ENCODE measurements at places on chromosomes 5 and 9.

- DNase-seq: no peak
These were observed 352.1 kb upstream of the CD180 start for GRCh38 chr5:67548520-67549295.

- DNase-seq: no peak
These were observed 199.1 kb upstream of the SLC30A5 start for GRCh38 chr5:68894673-68895072.

- no peak for DNase-seq
These were observed 395.9 kb downstream of the PSAT1 start for GRCh38 chr9:78692871-78693270.

DNA sequence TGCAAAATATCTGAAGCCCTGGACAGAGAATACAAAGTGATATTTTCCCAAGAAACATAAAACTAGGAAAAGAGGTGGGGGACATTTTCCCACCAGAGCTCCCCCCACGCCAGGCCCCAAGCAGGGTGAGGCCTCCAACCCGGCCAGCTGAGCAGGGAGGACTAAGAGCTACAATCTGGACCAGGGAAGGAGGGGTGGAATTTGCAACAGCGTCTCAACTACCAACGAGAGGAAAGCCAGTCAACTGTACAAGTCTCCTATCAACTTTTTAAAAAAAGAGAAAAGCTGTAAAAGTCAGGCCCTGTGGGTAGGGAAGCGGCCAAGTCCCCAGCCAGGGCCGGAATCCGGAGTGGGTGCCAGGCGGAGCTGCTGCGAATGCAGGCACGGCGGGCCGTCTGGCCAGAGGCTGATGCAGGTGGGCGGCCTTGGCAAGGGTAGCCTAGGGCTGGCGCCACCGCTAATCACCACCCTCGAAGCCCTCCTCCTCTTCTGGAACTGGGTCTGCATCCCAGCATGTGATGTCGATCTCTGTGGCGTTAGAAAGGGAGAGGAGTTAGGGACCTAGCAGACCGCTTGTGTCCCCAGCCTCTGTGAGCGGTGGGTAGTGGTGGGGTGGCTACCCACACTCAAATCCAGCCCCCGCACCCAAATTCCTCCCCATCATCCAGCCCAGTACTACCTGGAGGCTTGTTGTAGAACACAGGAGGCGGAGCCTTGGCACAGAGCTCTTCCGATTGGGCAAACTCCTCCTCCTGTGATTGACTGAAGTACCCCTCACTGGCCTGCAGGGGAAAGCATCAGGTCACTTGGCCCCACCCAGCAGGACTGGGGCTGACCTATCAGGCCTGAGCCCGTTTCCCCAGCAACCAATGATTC, 10.6 kb downstream of the PRR7 start:
- DNase-seq: peak; percentile 72

- DNase-seq: no peak
These were observed 4.0 kb downstream of the MAT2B start for GRCh38 chr5:163509291-163509951.

DNA sequence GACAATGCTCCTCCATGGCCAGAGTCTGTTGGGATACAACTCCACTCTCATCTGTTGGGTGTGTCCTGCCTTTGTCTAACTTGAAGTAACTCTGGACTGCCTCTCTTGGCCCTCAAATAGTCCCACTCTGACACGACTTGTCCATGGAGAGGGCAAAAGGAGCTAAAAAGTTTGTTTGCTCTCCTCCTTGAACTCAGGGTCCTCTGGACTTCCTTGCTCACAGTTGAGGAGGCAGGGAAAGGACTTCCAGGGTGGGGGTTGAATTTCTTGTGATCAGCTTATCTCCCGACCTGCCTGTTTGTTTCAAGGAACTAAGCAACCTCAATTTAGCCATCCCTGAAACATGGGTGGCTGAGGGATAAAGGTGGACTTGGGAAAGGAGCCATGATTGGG, 11.7 kb downstream of the DNAJB5 start:
- DNase-seq: peak; percentile 11

DNA sequence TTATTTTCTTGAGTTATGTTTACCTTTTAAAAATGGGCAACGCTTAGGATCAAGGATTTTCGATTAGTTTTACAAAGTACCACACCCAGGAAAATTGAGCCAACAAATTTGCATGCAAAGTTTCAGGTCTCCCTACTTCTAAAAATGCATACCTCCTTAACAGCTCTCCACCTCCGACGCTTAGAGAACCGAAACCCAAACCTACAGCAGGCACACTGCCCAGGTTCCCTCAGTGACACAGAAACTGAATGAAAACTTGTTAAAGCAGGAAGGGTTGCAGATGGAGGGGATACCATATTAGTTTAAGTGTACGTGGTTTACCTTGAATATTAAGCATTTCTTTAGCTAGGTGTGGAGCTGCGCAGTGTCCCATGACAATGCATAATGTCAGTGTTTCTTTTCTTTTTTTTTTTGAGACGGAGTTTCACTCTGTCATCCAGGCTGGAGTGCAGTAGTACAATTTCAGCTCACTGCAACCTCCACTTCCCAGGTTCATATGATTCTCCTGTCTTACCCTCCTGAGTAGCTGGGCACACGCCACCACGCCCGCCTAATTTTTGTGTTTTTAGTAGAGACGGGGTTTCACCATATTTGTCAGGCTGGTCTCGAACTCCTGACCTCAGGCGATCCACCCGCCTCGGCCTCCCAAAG, 1.6 kb upstream of the SUB1 start:
- DNase-seq: no peak

- DNase-seq: no peak
These were observed 45.9 kb downstream of the C9orf50 start for GRCh38 chr9:129574911-129575585.

GRCh38 chr9:133238272-133238850, 29.3 kb upstream of the OBP2B start:
- peak; percentile 77 for DNase-seq

All from stimulated activated CD8-positive, alpha-beta memory T cell treated with anti-CD3 and anti-CD28 coated beads, Interleukin-4, amount 100 ng/mL, for 48 hours (primary cell).